Stimulated activated naive B cell treated with anti-CD40 and anti-IgM and Interleukin-4, amounts not matched to agents 10 μg/mL and 1 μg/mL and 100 μg/mL, for 72 hours (primary cell): ENCODE measurements at places on chromosomes 3 and 15.
A peak's percentile ranks its signal among the peaks of the same experiment; 100 is the strongest.

GRCh38 chr3:12706504-12707253, 42.8 kb upstream of the RAF1 start:
- peak; percentile 41 for DNase-seq

GRCh38 chr15:35605764-35606449, 59.9 kb upstream of the DPH6 start:
- no peak for DNase-seq

DNA sequence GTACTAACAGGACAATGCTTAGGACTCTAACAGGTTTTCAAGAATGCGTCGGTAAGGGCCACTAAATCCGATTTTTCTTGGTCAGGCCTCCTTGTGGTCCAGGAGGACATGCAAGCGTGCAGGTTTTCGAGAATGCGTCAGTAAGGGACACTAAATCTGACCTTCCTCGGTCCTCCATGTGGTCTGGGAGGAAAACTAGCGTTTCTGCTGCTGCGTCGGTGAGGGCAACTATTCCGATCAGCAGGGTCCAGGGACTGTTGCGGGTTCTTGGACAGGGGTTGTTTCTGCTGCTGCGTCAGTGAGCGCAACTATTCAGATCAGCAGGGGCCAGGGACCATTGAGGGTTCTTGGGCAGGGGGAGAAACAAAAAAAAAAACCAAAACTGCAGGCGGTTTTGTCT, 7.8 kb upstream of the UBP1 start:
- DNase-seq: no peak

DNA sequence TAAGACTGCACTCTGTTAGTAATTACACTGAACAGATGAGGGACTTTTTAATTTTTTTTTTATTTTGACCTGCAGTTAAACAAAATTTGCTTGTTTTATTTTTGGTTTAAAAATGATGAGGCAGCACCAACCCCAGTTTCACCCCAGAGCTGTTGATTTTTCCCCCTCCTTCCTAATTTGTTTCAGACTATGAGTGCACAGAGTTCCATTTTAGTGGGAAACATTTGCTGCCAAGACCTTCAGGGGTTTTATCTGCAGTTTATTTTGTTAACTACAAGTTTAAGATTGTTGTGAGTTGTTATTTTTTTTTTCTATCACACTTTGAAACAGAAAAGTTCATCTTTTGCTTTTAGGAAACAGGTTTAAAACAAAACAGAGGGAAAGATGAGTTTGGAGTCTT, 455.9 kb upstream of the NR2F2 start:
- DNase-seq: no peak

GRCh38 chr15:44501768-44502366, 35.1 kb upstream of the EIF3J start:
- no peak for DNase-seq

DNA sequence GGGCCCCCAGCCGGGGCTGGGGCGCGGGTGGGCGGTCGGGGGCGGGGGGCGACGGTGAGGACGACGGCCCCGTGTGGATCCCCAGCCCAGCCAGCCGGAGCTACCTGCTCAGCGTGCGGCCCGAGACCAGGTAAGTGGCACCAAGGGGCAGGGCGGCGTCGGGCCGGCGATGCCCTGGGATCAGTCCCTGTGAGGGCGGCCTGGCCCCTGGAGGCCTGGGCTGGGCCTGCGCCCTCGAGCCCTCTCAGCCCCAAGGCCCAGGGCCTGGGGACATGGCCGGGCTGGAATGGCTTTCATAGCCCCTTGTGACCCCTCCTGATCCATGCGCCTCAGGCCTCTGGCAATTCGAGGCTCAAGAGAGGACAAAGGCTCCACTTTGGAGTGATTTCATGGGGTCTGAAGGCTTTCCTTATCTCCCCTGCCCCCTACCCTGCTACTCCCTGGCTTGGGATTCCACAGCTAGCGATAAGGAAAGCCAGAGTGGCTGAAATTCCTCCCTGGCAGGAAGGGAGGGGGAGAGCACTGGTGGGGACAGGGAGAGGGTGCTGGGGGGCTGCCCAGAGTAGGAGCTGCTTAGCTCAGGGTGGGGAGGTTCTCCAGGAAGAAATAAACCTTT, 418 bp downstream of the ALPK3 start:
- no peak for DNase-seq

- DNase-seq: no peak
Observed at GRCh38 chr3:133756716-133757694, 10.8 kb downstream of the TF start.

- no peak for DNase-seq
Observed at GRCh38 chr15:57769266-57769665, 62.8 kb downstream of the POLR2M start.

DNA sequence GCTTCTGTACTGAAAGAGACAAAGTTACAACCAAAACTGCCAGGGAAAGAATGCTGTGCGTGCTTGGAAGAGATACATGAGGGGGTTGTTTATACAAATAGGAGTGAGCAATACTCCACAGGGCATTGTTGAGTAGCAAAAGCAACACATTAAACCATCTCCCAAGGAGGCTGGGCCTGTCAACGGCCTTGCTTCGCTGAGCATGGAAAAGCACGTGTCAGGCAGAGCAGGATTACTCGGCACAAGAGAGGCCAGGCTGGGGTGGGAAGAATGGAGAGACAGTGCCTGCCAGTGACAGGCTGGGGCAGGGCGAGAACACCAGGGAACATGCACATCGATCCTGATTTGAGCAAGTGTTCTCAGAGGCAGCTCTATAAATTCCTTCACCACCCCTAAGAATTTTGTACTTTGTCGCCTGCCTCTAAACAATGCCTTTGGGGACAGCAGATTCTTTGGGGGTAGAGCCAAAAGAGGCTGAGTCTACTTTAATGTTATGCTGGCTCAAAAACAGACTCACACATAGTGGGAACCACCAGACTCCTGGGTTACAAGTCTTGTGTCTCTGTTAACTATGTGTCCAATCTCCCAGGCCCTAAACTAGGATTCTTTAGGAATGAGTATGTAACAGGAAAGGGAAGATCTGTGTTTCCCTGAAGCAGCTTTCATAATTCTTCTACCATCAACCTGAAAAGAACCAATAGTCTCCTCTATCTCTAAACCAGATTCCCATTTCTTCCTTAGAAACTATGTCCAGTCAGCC, 67.2 kb downstream of the LIPC start:
- DNase-seq: no peak

GRCh38 chr3:195441051-195441450, 1.8 kb downstream of the ACAP2 start:
- DNase-seq: no peak

GRCh38 chr3:14329116-14329830, 73.1 kb upstream of the SLC6A6 start:
- DNase-seq: no peak

GRCh38 chr3:32208447-32208846, 30.0 kb upstream of the CMTM8 start:
- no peak for DNase-seq

GRCh38 chr3:76827701-76828226, 212.1 kb upstream of the ROBO2 start:
- no peak for DNase-seq

- no peak for DNase-seq
Observed at GRCh38 chr3:124202754-124203153, 210.8 kb upstream of the ROPN1 start.

- DNase-seq: no peak
Observed at GRCh38 chr15:40445421-40445922, 4.7 kb downstream of the BAHD1 start.

GRCh38 chr3:132399054-132399929, 18.0 kb upstream of the DNAJC13 start:
- no peak for DNase-seq

DNA sequence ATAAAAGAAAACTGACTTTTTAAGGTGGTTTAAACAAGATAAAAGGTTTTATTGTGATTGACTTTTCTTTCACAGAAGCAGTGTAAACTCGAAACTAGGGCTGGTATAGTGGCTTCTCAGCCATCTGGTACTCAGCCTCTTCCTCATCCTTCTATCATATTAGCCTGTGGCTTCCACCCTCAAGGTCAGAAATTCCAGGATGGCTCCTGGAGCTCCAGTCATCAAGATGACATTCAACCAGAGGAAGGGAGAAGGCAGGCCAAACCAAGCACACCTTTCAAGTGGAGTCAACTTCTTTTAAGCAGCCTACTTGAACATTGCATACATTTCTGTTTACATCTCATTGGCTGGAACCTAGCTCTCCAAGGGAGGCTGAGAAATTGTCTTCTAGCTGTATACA, 1.3 kb upstream of the MESD start:
- no peak for DNase-seq

GRCh38 chr3:29880809-29881208, 599.9 kb downstream of the RBMS3 start:
- DNase-seq: no peak

- DNase-seq: no peak
Observed at GRCh38 chr3:194768586-194768985, 82.9 kb downstream of the FAM43A start.

GRCh38 chr15:26113296-26113695, 250.2 kb upstream of the ATP10A start:
- no peak for DNase-seq

- no peak for DNase-seq
Observed at GRCh38 chr15:62824111-62825015, 218.2 kb upstream of the TPM1 start.

DNA sequence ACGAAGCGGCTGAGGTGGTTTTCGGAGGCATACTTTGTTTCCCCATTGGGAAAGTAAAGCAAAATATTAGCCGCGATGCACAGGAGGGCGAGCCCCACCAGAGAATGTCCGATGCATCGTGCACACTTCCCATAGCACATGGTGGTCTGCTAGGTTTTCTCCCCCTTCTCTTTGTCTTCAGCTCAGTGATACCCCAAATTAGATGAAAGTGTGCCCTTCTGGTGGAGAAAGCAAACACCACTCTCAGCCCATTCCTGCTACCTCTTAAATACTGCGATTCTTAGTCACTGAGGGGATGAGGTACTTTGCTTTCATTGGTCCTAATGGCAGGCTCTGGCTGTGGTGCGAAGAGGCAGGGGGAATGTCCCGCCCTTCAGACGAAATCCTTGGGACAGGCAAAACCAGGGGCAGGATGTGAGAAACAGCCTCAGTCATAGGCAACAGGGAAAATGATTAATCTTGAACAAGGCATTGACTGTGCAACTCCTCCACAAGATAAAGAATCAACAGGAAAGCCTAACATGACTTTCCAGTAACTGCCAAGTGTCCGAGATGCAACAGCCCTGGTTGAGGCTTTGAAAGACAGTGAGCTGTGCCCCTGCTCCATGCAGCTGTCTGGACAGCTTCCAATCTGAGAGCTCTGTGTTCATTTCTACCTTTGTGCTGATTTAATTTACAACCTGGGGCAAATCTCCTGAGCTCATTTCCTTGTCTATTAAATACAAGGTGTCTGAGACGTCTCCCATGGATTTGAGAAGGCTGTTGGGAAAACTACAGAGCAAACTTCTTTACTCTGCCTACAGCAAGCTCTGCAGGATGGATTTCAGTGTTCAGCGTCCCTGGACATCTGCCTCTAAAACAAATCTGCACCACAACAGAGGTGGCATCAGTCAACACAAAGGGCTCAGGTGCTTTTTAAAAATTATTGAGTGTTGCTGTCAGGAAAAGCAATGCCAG, at the start of gene TM4SF1:
Gene TM4SF1, minus strand, starts transcription at position 242 of the 957 bp plus-strand sequence. Its CDS starts 102 bp downstream, at position 140.
- DNase-seq: no peak

DNA sequence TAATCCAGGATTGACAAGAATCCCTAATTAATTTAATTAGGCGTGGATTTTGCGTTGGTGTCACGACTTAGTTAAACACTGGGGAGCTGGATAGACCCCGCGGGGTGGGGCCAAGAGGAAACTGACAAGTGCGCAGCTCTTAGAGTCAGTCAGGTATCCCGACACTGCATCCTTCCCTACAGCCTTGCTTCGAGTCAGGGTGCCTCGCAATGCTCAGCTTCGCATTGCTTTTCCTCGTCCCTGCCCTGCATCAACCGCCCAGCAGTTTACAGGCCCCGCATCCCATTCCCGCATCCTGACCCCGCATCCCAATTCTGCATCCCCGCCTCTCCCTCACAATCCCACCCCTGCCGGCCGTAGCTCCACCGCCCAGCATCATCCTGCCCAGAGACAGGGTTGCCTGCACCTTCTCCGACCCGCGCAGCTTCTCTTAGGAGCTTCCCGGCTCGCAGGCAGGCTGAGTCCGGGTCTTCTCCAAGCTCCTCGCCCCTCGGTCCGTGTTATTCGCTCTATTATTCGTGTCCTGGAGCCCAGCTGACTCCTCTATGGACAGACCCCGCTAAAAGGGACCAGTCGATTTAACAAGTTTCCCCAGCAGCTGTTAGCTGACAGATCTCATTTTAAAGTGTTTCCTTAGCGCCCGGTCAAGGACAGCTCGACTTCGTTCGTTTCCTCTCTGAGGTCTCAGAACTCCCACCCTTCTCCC, 699 bp upstream of the SHOX2 start:
- DNase-seq: no peak

- no peak for DNase-seq
Observed at GRCh38 chr3:10563396-10563795, 58.0 kb upstream of the ATP2B2 start.

- no peak for DNase-seq
Observed at GRCh38 chr3:182650568-182651128, 142.7 kb upstream of the ATP11B start.

DNA sequence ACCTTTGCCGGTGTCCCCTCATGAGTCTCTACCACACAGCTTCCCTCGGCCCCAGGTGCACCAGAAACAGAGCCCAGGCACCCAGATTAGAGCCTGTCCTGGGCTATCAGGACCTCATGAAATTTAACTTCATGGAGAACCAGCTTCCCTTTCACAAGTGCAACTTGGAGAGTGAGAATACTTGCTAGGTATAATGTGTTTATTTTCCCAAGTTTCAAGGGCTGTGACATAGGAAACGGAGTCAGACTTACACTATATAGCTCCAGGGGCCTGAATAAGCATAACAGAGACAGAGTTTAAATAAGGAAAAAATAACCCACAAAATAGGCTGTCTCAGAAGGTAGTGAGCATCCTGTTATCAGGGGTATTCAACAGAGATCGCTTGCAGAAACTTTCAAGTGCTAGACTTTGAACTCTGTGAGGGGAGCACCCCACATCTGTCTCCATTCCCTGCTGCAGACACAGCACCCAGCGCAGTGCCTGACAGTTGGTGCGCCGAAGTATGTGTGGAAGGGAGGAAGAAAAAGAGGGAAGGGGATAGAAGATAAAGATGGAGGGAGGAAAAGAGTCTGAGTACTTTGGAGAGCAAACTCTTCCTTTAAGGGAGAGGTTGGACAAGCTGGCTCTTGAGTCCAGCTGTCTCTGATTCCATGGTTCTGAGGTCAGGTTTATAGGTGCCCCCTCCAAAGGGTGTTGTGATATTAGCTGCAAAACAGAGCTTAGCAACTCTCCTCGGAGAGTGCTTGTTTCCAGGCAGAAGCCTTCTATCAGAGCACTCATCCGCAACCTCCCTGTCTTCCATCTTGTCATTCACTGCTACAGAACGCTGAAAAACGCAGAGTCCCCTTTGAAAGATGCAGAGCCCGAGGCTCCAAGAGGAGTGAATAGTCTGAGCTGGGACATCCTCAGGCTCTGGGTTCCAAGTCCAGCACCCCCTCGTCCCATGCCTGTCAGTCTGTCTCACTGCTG, 84.8 kb downstream of the CPN2 start:
- DNase-seq: no peak

GRCh38 chr3:119140466-119140865, 5.5 kb upstream of the TEX55 start:
- DNase-seq: no peak

DNA sequence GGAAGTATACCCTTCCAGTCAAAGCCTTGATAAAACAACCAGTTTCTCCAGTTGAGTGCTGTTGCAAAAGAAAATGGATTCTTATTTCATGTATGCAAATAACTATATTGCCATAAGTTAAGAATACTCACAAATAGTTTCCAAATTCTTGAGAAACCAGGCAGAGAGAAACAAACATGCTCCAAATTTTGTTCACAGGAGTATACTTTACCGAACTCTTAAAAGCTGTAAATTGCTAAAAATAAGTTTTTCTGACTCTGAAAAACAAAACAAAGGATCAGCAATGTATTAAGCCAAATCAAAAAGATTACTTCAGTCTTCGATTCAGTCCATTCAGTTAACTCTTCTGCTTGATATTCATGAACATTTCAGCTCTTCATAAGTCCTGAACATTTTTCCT, 646.5 kb downstream of the MCTP2 start:
- DNase-seq: no peak
